ENCODE measurements at places on chromosomes 2 and 18. TPM values are rescaled to one million over a fixed set of nuclear protein-coding genes. Genes with fewer than 3 reads are reported as not detected.

Gene GPR35
- total RNA-seq = 0.74 TPM

Gene GAREM2
- total RNA-seq = 0.65 TPM

Gene COBLL1
- total RNA-seq = 8.0 TPM

Gene FSIP2
- under 0.01 TPM for total RNA-seq

Gene TXNDC2
- under 0.01 TPM for total RNA-seq

Gene YES1
- 68.6 TPM for total RNA-seq

Gene PNKD
- total RNA-seq = 28.9 TPM

Gene OR6B2
- total RNA-seq = not detected

Gene SLC35F5
- total RNA-seq = 189 TPM

Gene BABAM2
- 14.9 TPM for total RNA-seq

Gene TWIST2
- 45.2 TPM for total RNA-seq

Gene TBR1
- total RNA-seq = not detected

Gene ATP6V1C2
- under 0.01 TPM for total RNA-seq

Gene ITGB6
- total RNA-seq = not detected

All from smooth muscle cell of bladder (primary cell).